ENCODE measurements at places on chromosomes 3 and 15.

DNA sequence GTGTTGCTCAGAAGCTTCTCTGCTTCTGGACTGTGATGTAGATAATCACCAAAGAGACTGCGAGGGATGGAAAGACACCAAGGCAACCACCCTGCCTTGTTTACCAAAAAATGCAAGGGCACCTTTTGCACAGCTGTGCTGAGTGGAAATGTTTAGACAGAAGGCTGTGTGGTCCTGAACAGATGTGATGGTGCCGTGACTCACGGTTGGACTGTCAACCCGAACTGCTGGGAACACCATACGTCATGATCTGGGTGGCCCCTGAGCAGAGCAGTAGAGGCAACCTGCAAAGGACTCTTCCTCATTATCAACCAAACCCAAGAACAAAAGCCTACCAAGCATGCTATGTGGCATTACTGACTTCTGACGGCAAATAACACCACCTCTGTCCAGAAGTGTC is 61.3 kb upstream of the LPP start:
- no peak for DNase-seq

GRCh38 chr3:68336042-68336441 is 596.3 kb downstream of the TAFA4 start:
- no peak for DNase-seq

DNA sequence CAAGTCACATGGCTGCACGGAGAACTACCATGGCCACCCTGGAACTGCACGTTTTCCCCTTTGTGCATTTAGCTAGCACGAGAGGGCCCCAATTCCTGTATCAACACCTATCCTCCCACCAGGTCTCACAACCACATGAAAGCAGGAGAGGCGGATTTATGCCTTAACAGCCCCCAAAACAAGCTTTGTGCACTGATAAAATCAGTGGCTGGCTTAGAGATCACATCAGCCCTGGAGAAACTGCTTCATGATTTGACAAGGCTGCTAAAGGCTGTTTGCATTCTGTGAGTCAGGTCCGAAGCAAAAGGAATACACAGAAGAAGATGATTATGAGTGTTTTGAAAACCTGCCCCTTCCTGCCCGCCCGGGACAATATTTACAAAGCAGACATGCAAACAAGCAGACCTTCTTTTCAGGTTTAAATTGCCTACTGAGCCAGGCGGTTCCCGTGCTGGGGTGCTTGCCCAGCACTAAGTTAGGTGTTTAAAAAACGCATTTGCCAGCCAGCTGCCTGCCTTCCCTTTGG is 25.9 kb downstream of the CEMIP start:
- DNase-seq = no peak

GRCh38 chr3:184676927-184677326 is 34.9 kb downstream of the MAGEF1 start:
- peak; percentile 37 for DNase-seq

GRCh38 chr3:183300996-183301562 is 48.0 kb downstream of the B3GNT5 start:
- no peak for DNase-seq

DNA sequence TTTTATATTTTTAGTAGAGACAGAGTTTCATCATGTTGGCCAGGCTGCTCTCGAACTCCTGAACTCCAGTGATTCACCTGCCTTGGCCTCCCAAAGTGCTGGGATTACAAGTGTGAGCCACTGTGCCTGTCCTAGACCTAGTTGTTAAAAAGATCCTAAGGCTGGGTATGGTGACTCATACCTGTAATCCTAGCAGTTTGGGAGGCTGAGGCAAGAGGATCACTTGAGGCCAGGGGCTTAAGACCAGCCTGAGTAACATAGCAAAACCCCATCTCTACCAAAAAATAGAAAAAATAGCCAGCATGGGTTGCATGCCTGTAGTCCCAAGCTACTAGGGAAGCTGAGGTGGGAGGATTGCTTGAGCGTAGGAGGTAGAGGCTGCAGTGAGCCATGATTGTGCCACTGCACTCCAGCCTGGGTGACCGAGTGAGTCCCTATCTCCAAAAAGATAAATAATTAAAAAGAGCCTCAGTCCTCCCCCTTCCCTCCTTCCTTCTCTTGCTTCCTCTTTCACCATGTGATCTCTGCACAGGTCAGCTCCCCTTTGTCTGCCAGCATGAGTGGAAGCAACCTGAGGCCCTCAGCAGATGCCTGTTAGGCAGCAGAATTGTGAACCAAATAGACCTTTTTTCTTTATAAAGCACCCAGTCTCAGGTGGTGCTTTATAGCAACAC is 9.8 kb upstream of the FNDC3B start:
- DNase-seq = no peak

DNA sequence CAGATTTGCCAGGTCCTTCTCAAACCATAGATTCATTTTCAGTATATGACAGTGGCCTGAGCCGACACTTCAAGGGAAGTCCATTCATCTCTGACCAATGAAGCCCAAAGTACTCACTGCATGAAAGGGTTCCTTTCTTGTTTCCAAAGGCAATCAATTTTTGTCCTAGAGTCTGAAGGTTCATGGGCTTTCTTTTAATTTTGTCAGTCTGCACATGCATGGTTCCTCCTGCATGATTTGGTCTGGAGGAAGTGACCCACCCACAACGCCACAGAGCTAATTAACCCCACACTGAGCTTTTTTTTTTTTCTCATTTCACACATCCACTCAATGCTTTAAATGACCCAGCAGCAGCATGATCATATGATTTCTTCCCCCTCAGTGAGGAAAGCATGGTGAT is 216.4 kb downstream of the TIGIT start:
- no peak for DNase-seq

- no peak for DNase-seq
Measured at GRCh38 chr3:129974564-129974832, at the start of gene TRH. Gene TRH (plus strand): TSS chr3:129974720. CDS start chr3:129975817, 1,097 bp downstream.

DNA sequence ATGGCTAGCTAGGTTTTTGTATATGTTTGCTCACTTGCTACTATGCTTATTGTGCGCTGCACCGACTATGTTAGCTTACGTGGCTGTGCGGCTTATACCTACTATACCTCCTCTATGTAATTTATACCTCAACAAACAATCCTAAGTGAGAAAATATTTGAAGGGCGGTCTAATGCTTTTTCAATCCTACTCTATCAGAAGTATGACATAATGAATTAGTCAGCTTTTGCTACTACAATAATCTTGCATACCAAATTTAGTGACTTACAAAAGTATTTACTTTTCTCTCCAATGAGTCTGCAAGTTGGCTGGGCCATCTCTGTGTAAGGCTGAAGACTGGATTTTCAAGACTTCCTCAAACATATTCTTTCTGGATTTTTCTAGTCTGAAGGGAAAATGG is 391.2 kb upstream of the NECTIN3 start:
- DNase-seq = no peak

DNA sequence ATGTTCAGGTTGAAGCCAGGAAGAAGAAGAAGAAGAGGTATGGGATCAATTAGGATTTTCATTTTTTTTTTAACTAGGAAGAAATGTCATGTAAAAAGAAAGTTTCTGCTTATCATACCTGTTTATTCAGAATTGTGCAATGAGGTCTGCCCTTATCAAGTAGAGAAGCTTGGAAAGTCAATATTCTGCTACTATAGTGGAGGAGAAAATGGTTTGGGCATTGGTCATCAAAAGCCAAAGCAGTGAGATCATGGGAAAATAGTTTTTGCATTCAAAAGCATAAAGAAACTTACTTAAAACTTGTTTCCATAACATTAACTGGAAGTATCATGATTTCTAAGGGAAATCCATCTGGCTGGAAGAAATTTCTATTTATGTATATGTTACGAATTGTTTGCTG is 1239.2 kb downstream of the NSUN3 start:
- no peak for DNase-seq

DNA sequence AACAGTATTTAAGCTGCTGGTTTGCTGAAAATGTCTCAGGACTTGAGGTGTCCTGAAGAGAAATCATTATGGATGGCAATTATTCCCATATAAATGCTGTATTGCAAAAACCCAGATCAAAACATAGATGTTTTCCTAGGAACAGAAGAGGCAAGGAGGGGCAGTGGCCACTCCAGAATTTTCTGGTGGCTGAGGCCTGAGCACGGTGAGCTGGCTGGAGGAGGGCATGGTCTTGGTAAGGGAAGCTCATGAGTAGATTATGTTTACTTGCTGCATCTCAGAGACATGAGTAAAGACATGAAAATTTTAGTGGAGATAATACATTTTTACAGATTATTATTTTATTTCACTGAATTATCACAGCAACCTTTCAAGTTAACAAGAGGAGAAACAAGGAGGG is 31.1 kb downstream of the PGPEP1L start:
- DNase-seq = no peak

GRCh38 chr3:155356594-155357370 is 63.3 kb upstream of the STRIT1 start:
- no peak for DNase-seq

DNA sequence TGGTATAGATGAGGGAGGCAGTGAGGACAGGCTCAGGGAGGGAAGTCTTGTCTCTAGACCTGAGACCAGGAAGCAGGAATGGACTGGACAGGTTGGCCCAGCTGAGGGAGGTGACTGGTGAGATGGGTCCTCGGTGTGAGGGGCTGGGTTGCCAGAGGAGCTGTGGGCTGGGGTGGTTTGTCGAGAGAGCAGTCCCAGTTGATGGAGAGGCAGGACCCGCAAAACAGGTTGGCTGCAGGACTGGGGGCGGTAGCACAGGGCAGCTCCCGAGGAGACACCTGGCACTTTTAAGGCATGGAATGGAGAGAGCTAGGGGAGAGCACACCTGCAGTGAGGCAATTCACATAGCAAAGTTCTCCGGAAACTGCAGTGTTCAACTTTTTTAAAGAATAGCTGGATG is 14.7 kb downstream of the IGF1R start:
- no peak for DNase-seq

- DNase-seq = peak; percentile 13
Measured at GRCh38 chr3:87503900-87504498, 227.6 kb upstream of the POU1F1 start.

- DNase-seq = no peak
Measured at GRCh38 chr15:78502641-78503040, 4.7 kb upstream of the HYKK start.

DNA sequence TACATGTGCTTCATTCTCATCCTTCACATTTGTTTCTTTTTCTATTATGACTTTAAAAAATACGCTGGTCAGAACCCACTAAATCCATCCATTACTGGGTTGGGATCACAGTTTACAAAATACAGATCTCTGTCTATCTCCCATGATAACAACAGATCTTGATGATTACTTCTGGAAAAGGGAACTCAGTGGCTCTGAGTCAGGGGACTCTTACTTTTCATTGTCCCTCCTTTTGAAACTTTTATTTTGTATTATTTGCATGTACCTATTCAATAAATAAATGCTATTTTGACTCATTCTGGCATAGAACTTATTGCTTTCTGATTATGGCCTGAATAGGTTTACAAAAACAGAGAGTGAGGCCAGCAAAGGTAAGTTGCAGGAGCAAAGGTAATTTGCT is 11.6 kb upstream of the RASGRP1 start:
- DNase-seq = no peak

- DNase-seq = no peak
Measured at GRCh38 chr3:84573962-84574361, 384.8 kb upstream of the CADM2 start.

DNA sequence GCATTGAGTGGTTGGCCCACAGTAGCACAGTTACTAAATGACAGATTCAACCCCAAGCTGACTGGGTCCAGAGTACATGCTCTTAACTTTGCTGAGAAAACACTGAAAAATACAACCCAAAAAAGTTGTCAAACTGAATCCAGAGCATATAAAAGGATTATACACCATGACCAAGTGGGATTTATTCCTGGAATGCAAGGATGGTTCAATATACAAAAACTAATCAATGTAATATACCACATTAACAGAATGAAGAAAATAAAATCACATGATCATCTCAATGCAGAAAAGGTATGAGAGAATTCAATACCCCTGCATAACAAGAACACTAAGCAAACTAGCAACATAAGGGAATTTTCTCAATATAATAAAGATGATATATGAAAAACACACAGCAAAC is 98.5 kb downstream of the STAG1 start:
- no peak for DNase-seq

- no peak for DNase-seq
Measured at GRCh38 chr15:40449275-40449674, 8.5 kb downstream of the BAHD1 start.

DNA sequence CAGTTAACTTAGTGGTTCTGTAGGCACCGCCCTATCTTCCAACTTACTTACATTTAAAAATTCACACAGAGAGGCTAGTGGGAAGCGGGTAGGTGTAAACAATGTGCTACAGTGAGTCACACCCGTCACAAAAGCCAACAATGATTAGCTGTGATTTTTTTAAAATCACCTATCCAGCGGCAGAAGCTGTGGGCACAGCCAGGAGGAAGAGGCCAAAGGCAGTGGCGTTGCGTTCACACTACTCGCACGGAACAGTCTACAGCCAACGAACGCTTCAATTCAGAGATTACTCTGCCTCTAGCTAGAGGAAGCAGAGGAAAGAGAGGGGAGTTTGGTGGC is 2.5 kb upstream of the NLGN1 start:
- no peak for DNase-seq

DNA sequence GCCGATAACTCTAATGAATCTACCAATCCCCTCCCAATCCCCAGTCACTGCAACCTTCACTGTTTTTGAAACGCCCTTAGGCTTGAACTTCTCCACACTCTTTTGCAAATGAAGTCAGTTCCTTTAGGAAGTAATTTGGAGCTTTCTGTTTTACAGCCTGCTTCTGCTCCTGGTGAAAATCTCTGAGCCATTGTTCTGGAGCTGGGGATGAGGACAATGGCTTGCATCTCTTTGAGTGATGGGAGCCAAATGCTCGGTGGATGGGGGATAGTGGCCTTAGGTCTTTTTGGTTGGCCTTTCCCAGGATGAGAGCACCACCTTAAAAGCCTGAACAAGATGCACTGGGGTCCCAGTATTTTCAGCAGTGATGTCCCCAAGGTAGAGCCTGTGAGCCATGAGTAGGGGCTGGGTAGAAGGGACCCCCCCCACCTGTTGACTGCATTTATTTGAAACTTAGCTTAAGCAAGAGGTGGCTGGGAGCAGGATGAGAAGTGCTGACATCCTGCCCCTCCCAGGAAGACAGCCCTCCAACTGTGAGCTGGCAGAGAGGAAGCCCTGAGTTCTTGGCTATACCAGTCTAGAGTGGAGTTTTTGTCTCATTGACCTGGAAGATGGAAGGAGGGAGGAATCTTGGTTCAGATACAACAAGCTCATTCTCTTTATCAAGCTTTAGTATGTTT is 7.6 kb upstream of the MYO5C start:
- DNase-seq = no peak

GRCh38 chr15:63599401-63600000 is 2.3 kb downstream of the FBXL22 start:
- peak; percentile 75 for DNase-seq

GRCh38 chr3:122688996-122689395 is 8.4 kb downstream of the PARP14 start:
- DNase-seq = no peak

Data from putamen (tissue), 1 donor.